ENCODE measurements at places on chromosomes 4 and X.
A peak's percentile ranks its signal among the peaks of the same experiment; 100 is the strongest.

DNA sequence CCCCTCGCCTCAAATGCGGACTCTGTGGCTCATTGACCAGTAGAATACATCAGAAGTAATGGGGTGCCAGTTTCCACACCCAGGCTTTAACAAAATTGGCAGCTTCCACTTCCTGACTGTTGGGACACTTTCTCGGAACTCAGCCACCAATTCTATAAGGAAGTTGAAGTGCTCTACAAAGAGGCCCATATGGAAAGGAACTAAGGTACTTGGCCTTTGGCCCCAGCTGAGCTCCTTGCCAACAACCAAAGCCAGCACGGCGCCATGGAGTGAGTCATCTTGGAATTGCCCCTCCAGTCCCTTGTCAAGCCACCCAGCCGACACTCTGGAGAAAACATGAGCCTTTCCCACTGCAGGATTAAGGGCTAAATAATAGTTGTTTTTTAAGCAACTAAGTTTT, 262.2 kb upstream of the INTU start:
- DNase-seq = no peak

DNA sequence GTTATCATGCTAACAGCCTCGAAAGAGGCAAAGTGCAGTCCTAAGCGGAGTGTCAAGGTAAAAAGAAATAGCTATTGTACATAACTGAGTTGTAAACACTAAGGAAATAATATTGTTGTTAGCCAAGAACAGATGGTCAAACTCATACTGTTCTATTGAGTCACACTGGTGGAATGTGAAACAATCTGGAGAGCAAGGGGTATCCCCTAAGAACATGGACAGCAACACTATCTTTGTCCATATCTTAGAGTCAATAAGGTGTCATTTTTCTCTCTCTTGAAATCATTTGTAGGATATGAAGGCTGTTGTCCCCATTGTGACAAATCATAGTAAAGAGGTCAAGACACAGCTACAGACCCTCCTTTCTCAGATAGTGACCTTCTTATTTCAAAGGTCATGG, 4.5 kb upstream of the PDGFC start:
- no peak for DNase-seq

DNA sequence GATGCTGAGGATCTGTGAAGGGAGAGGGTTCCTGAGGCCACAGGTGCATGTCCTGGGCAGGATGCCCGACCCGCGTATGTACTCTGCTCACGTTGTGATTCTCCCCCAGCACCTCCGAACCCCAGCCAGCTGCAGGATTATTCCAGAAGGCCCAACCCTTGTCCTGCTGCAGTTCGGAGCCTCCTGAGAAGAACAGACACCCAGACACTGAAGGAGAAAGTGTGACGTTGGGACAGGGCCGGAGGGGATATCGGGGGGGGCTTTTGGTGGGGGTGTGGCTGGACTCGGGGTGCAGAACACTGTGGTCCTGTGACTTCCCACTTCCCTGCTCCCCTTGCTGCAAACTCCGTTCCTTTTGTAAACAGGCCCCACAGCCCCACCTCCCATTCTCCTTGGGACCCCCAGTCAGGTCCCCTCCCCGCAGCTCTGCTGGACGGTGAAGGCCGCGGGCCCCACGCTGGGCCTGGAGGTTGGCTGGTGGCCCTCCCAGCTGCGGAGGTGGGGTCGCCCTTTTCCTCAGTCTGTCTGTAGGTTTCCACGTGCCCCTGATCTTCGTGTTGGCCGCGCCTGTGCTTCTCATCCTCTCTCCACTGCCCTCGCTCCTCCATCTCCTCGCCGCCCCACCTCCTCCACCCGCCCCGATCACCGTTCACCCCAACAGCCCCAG, 83.0 kb upstream of the ADRA2C start:
- DNase-seq = peak; percentile 12

- no peak for DNase-seq
Observed at GRCh38 chr4:108811486-108811885, 48.6 kb upstream of the ETNPPL start.

- no peak for DNase-seq
Observed at GRCh38 chrX:22526339-22526738, 253.6 kb downstream of the CBLL2 start.

DNA sequence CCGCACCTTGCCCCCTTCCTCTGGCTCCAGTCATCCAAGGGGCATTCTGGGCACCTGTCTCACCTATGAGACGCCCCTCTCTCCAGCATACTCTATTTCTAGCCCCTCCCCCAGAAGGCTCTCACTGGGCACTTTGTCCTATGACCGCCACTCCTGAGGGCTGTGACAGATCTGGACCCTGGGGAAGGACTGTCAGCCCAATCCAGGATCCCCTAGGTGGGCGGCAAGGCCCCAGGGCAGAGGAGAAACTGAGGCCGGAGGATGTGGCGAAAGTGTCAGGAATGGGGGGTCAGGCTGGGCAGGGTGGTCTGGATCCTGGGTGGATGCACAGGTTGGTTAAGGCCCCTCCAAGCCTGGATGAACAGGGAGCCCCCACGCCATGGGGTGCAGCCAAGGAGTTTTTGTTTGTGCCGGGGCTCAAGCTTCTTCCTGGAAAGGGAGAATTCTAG, 16.2 kb upstream of the NAT8L start:
- DNase-seq = no peak

DNA sequence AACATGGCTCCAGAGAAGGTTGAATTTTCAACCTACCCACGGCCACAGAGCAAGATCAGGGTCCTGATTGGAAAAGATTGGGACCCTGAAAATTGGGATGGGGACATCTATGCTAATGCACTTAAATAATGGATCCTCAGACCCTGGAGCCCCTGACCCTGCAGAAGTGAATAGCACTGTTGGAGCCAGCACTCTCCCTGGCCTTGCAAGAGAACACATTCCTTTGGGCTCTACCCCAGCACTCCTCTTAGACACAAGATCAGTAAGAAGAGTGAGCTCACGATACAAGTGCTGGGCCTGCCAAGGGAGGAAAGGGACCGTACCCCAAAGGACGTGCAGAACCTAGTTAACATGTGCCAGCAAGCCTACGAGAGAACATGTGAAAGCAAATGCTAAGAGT, 19.9 kb downstream of the CXCL13 start:
- DNase-seq = no peak

GRCh38 chr4:69239092-69239491, 24.5 kb upstream of the UGT2B11 start:
- DNase-seq = no peak

DNA sequence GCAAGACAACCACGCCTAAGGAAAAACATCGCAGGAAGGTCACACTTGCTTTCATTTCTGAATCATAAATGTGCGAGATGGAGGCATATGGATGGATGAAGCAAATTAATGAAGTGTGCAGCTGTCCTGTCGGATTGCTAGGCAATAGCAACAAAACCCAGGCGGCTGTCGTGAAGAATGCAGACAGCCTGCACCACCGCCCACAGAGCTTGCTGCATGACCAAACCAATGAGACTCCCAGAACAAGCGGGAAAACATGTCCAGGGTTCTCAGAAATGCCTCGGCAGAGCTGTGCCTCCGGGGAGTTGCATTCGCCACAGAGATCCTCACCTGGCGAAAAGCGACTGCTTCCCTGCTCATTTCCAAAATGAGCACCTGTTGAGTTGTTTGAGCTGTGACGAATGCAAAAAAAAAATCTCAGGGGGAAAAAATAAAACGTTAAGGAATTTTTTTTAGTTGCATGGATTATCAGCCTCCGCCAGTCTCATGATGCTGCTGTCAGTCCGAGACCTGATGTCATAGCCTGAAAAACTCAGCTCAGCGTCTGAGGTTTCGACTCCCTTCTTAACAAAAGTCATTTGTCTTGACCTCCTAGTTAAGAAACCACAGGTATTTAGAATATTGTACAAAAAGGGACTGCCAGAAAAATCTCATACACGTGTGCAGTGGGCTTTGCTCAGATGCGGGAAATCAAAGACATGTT, 155.5 kb upstream of the MXRA5 start:
- no peak for DNase-seq

DNA sequence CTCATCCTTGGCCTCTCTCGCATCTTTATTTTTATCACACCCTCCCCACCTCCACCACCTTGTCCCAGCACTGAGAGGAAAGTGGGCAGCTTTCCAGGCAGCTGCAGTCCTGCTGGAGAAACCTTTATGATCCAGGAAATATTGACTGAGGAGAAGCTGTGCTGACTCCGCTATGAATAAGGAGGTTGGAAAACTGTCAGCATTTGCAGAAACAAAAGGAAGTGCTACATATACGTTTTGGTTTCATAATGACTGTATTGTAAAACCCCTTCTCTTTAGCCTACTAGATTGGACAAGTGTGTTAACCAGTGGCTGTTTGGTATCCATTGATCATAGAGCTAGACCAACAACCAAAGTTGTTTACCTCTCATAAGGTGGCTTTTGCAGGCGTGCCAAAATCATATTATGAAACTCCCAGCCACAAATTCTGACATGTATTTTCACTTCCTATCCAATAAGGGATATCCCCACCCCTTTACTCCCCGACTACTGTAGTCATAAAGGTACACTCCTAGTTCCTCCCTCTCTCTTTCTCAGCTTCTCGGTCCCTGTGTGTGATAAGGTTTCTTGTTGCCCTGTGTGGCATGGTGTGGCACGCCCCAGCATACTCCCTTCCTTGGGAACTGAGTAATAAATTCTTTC, 88.4 kb downstream of the GPR143 start:
- DNase-seq = no peak

DNA sequence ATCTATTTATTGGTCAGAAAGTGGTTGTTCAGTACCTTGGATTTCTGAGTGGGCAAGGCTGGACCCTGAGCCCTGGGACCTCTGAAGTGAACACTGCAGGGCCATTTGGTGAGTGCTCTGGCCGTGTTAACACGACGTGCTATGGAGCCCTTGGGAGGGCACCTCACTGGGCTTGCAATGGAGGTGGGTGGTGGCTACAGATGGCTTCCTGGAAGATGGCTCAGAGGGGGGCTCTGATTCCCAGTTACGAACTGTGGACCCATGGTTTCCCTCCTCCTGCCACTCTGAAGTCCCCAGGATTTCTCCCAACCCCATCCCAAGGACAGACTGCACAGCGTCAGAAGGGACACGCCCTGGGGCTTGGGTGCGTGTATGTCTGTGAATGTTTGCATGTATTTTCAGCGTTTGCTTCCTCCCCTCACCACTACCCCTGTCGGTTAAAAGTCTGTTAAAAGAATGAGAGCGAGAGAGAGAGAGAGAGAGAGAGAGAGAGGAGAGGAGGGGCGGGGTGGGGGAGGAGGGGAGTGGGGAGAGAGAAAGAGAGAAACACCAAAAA, 3.7 kb upstream of the RHOH start:
- DNase-seq = no peak

- DNase-seq = no peak
Observed at GRCh38 chrX:104084534-104085277, 8.7 kb upstream of the TMSB15C start.

GRCh38 chrX:150599226-150599625, 30.8 kb downstream of the MTM1 start:
- DNase-seq = no peak

DNA sequence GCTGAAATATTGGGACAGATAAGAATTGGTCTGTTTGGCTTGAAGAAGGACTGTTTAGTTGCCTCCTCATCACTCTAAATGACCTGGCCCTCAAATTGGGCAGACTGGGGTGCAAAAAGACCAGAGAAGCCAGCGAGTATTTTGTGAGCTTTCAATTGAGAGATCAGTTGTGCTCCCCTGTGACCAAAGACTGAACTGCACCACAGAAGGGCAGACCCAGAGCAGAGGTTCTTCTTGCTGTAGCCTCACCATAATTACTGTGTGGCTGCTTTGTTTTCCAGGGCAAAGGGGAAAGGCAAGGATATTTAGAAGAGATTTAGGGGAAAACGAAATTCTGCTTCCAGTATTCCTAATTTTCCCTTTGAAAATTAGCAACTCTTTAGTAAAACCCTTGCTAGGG, 104.0 kb upstream of the MBNL3 start:
- DNase-seq = no peak

DNA sequence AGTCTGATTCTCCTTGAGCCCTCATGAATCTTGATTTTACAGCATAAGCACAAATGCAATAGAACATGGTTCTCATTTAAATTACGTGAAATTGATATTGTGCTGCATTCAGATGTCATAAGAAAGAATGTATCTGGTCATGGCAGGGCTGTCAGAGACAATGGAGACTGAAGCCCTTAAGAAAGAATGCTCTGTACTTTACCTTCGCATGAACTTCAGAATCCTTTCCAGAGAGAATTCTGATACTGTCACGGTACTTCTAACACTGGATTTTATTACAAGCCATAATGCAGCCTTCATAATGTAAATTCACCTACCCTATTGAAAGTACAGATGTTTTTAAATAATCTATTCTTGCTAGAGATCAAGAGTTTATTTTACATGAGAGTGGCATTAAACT, 677.9 kb upstream of the ADGRL3 start:
- DNase-seq = no peak

DNA sequence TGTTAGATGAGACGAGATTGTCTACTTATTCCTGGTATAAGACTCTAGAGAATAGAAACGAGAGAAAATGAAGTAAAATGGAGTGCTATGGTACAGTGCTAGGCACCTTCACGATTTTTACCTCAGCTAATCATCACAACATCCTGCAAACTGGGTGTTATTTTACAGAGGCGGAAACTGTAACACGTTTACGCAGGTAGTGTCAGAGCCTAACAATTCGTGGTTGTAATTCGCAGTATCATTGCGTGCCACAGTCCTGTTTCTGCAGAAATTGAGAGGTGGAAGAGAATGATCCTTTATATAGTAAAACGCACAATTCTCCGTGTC, 383 bp upstream of the TBC1D19 start:
- DNase-seq = no peak

- DNase-seq = peak; percentile 39
Observed at GRCh38 chr4:163344147-163345125, 744 bp downstream of the NPY5R start.

DNA sequence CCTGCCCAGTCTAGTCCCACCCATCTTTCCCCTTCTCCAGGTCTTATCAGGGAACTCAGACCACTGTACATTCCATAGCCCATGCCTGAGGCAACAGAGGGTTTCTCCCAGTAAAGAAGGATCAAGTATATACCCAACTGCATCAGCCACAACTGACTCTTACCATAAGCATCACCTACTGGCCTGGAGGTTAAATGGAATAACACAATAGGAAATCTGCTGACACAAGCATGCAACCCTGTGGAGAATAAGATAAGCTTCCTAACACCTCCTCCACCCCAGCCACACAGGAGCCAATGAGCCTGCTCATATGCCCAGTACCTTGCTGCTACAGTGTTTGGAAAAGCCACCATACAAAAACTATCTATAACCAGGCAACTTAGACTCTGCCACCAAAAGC, 34.6 kb upstream of the PLK4 start:
- no peak for DNase-seq

Data from glutamatergic neuron (in vitro differentiated cells).